ENCODE measurements at places on chromosomes 1 and 21.

GRCh38 chr1:73040811-73041210 is 758.5 kb upstream of the NEGR1 start:
- DNase-seq: no peak

- DNase-seq: no peak
Measured at GRCh38 chr1:89815611-89816010, 5.2 kb upstream of the LRRC8D start.

GRCh38 chr1:83102630-83103071 is 896.3 kb downstream of the TTLL7 start:
- no peak for DNase-seq

- DNase-seq: no peak
Measured at GRCh38 chr1:21295002-21295401, 4.7 kb upstream of the ECE1 start.

DNA sequence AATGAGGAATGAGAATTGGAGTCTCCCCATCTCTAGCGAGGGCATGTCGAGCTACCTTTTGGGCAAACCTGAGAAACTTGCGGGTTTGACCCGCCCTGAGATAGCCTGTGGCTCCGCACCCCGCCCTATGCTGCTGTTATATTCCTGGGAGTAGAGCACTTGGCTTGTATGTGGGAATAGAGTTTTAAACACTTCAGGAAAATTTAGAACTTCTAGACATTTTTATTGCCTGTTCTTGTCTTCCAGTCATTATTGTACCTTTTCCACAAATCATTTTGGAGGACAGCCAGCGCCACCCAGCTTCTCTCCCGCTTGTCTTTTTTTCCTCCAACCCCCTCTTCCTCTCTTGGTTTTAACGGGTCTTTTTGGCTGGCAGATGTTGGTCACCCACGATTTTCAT is 738 bp downstream of the GNPAT start:
- no peak for DNase-seq

DNA sequence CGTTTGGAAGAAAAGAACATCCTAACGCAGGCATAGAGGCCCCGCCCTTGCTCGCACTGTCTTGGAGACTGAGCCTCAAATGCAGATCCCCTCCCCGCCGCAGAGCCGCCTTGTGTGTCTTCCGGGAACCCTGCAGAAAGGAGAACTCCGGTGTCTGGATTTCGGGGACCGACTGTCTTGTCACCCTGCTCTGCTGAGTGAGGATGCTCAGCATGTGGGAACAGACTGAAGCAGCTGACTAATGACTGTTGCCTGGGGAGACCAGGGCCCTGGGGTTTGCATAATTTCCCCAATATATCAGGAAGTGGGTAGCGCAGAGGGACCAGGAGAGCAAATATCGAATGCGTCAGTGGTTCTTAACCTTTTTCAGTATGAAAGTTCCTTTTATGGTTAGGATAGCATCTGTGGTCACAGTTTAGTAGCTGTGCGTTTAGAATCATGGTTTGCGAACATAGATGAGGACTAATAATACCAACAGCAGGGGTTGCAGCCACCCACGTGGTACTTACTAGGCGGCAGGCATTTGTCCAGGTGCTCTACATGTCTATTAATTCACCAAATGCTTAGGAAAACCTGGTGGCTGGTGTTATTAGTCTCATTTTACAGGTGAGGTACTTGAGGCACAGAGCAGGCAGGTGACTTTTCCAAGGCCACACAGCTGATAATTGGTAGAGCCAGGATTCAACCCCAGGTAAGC is 14.3 kb downstream of the GPR137B start:
- no peak for DNase-seq

GRCh38 chr21:30979054-30979453 is 59.2 kb downstream of the KRTAP19-8 start:
- DNase-seq: no peak

DNA sequence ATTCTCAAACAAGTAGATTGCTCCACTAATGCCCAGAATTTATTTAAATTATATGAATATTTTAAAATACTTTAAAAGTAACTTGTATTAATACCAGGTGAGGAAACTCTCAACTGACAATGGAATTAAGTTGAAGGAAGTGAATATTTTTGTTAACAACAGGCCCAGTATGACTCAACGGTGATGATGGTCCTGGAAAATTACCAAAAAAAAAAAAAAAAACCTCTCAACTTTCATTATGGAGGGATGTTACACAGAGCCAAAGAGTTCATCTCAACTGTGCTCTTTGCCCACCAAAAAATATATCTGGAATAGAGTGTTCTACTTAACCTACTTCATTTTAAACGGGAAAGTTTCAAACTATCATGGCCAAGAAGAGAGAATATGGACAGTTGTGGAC is 28.3 kb downstream of the CFH start:
- DNase-seq: no peak

GRCh38 chr1:84286071-84286470 is 15.4 kb upstream of the SAMD13 start:
- DNase-seq: no peak

- no peak for DNase-seq
Measured at GRCh38 chr1:64969305-64970046, 3.1 kb upstream of the JAK1 start.

DNA sequence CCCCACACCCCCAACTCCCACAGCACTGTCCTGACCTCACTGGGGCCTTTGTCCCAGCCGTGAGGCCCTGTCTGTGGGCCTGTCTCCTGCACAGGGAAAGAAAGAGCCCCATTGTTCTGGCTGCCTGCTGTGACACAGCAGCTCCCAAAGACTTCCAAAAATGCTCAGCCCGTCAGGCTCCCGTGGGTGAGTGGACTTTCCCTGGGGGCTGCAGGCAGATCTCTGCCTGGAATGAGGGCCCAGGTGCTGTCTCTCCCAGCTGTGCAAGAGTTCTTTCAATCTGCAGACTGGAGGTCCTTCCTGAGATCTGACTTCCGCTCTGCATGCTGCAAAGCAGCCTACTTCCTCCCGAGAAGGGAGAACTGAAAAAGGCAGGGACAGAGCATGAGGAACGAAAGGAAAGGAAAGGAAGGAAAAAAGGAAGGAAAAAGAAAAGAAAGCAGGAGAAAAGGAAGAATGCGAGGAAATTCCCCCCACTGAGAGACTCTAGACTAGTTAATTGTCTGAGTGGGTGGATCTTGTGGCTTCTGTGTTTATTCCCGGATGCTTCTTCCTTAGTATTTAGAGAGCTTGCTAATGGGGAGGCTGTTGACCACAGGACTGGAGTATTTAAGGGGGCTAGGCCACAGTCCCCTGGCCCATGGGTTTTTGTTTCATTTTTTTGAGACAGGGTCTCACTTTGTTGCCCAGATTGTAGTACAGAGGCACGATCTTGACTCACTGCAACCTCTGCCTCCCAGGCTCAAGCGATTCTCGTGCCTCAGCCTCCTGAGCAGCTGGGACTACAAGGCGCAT is 15.0 kb downstream of the NES start:
- no peak for DNase-seq

DNA sequence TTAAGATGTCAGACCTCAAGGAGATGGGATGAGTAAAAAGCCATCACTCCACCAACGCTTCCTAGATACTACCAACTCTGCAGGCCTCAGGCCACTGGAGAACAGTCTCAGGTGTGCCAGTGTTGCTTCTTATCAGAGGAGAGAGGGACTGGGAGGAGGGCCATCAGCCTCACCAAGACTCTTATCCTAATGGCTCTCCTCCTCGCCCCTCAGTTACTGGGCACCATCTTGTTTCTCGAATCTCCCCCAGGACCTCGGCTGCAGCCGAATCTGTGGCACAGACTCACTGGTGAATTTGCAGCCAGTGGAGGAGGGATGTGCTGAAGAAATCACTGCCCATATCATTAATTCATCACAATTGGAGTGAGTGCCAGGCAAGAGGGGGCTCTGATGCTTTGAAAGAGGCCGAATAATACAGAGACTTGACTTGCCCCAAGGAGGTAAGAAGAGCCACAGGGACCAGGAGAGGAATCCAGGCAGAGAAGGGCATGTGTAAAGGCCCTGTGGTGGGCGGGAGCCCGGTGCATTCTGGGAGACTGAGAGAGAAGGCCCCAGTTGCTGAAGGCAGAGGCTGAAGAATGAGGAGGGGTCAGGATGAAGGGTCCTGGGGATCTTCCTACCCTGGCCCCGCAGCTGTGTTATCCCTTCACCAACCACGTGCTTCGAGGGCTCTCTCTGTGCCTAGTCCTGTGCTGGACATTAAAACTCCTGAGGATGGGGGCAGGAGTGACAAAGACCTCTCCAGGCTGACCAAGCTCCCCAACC is 129.8 kb downstream of the PTPRU start:
- DNase-seq: no peak

- DNase-seq: no peak
Measured at GRCh38 chr1:94079080-94079940, 41.6 kb downstream of the ABCA4 start.

- no peak for DNase-seq
Measured at GRCh38 chr1:11065796-11066195, 6.0 kb upstream of the SRM start.

DNA sequence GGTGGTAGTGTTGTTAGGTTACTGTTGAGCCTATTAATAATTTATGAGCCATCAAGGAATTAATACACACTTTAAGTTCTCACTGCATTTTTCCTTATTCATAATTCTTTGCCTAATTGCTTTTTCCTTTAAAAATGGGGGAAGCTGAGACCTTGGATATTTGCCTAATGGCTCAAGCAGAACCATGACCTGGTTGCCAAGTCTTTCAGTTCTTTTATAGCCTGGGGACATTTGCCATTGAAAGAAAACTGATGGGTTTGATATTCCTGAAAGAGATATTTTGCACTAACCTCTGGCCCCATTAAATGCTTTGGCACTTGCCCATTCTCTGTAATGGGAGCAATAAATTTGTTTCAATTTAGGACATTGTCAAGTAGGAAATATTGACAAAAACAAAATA is 18.5 kb upstream of the LRRC53 start:
- DNase-seq: no peak

DNA sequence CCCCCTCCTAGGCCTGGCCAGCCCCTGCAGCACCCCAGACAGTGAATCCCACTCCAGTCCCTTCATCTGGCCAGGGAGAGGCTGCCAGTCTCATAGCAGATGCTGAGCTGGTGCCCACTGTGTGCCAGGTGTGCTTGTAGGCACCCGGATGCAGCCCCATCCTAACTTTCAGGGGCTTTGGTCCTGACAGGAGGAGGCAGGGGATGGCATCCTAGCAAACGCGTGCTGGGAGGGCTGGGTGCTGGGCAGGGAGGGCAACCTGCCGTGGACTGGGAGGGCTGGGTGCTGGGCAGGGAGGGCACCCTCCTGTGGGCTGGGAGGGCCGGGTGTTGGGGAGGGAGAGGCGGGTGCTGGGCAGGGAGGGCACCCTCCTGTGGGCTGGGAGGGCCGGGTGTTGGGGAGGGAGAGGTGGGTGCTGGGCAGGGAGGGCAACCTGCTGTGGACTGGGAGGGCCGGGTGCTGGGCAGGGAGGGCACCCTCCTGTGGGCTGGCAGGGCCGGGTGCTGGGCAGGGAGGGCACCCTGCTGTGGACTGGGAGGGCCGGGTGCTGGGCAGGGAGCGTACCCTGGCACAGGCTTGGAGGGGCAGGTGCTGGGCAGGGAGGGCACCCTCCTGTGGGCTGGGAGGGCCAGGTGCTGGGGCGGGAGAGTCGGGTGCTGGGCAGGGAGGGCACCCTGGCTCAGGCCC is 35.3 kb downstream of the SLC19A1 start:
- DNase-seq: no peak

DNA sequence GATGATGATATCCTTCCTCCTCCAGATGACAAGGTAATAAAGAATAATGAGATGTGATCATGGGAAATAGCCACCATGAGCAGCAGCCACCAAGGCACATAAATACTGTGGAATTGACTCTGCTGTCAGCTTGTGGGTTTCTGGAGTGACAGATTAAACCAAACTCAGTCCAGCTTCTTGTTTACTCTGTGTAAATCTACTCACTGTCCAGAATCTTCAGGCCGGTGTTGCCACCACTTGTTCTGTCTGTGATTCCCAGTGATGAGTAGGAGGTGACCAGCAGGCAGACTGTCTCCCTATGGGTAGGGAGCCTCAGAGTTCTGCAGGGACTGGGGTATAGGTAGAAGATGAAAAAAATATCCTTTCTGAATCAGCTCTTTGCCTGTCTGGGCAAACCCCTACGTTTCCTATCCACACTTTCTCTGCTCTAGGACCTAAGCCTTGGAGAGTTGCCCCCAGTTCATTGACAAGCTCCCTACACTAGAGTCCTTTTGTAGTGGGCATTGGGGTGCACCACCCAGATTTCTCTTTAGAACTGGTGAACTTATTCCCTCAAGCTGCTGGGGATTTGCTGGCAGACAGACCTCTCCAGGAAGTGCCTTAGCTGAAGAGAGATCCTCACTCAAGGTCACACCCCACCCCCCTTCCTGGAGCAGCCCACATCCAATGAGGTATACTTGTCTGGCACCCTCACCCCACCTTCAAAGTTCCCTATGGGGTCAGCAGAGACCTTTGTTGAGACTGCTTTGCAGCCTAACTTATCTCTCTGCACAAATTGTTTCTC is 47.6 kb downstream of the ATP1A1 start:
- DNase-seq: no peak

GRCh38 chr21:41725421-41726031 is 41.3 kb downstream of the RIPK4 start:
- DNase-seq: no peak

GRCh38 chr1:212981571-212982328 is 31.4 kb downstream of the VASH2 start:
- DNase-seq: no peak

DNA sequence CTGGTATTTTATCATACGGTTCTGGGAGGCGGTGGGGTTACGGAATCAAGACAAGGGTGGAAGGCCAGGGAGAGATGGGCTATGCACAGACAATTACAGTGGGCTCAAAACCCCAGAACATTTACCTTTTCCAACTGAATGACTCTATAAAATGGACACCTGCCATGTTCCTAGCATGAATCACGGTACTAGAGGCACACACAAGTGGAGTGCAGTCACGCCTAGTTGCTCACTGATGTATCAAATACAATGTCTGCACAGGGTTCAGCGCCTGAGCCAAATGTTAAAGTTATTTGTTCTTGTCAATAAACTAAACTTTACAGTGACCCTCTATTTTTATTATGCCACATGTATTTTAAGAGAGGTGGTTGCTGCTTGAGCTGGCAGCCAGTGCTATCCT is 121.4 kb downstream of the ATG4C start:
- no peak for DNase-seq

- DNase-seq: no peak
Measured at GRCh38 chr1:3658231-3658615, 5.9 kb downstream of the TP73 start.

Data from SK-N-MC (cell line).